ENCODE measurements at places on chromosomes 5 and 9.
A peak's percentile ranks its signal among the peaks of the same experiment; 100 is the strongest.

DNA sequence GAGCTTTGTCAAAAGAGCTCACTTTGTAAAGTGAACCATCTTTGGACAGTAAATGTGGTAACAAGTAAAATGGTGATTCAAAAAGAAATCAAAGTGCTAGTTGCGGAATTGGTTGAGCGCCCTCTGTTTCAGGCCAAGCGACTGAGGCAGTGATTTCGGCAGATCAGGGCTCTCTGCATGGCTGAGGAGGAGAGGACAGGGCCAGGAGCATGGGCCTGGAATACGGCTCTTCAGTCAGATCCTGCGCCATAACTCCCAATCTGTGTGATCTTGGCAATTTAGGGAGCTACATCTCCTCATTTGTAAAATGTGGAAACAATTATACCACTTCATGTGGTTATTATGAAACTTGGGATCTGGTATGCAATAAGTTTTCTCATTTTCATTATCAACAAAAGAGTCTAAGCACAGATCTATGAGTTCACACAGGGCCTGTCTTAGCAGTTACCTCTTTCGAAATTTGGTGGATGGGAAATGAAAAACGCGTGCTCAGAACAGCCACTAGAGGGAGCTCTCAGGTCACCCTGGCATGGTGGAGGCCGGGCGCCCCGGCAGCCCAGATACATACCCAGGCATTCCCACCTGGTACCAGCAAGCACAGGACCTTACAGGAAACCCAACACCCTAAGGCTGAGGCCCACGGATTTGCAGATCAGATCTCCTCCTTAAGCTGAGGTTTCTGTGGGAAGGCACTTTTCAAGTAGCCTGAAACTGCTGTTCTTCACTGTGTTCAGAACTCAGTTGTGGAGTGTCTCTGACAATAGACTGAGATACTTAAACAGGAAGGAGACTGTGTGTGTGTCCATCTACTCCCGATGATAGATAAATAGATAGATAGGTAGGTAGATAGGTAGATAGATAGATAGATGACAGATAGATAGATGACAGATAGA lies 303.7 kb downstream of the RAB3C start:
- DNase-seq: peak; percentile 75

GRCh38 chr9:93761822-93762221 lies 185.4 kb downstream of the PHF2 start:
- no peak for DNase-seq

- no peak for DNase-seq
These were observed 32.8 kb upstream of the TGFBI start for GRCh38 chr5:135995976-135996375.

DNA sequence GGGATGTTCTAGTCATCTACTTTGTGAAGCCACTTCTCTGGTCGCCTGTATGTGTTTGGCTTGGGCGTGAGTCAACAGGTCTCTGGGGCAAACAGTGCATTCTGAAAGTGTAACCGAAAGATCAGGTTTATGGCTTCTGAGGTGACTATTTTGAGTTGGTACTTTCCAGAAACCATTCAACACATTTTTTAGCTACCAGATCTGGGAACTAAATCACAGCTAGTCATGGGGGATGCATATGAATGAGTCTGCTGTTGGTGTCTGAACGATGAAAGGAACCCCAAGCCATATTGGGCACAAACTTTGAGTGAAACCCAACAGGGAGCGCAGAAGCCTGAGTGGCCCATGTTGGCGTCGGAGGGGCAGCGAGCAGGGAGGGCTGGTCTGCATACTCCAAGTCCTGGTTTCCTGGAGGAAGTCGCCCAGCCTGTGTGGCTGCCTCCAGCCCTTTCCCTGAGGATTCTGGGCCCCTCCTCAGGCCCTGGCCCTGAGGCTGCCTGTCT lies 35.3 kb downstream of the UBE2QL1 start:
- no peak for DNase-seq

DNA sequence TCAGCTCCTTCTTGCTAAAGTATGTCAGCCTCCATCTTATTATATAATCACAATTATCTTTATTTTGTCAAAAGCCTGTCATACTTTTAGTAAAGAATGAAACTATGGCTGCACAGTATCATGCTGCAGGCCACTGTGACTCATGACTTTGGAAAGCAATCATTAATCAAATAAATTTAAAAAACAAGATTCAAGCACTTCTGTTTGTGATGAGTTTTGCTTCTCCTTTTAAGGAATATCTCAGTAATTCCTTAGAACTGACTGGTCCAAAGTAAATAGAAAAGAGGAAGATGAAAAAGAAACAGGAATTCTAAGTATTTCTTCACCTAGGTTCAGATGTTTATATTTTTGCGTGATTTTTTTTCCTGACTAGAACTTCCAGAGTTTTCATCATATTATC lies 83.1 kb downstream of the EDIL3 start:
- peak; percentile 63 for DNase-seq

Measured in kidney tubule cell (primary cell).